Activated T-cell treated with anti-CD3 and anti-CD28 coated beads for 4 hours (primary cell): ENCODE measurements at places on chromosomes 12 and 14.

GRCh38 chr12:96770219-96771102 is 136.6 kb upstream of the NEDD1 start:
- DNase-seq: no peak

- no peak for DNase-seq
Measured at GRCh38 chr14:34220378-34220706, 241.7 kb downstream of the SPTSSA start.

- no peak for DNase-seq
Measured at GRCh38 chr14:97253756-97254155, 456.6 kb downstream of the VRK1 start.

GRCh38 chr12:100956311-100956852 is 161.8 kb downstream of the ANO4 start:
- no peak for DNase-seq

DNA sequence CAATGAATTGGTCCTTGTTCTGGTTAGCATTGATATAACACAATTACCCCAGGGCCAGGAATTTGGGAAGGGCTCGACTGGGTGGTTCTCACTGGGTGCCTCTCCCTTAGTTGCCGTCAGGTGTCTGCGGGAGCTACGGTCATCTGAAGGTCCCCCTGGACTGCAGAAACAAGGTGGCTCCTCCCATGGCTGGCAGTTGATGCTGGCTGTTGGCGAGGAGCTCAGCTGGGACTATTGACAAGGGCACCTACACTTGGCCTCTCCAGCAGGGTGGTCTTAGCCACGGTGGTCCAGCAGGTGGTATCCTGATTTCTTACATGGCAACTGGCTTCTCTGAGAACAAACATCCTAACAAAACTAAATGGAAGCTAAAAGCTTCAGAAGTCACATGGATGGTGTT is 41.0 kb upstream of the RGS6 start:
- DNase-seq: no peak

DNA sequence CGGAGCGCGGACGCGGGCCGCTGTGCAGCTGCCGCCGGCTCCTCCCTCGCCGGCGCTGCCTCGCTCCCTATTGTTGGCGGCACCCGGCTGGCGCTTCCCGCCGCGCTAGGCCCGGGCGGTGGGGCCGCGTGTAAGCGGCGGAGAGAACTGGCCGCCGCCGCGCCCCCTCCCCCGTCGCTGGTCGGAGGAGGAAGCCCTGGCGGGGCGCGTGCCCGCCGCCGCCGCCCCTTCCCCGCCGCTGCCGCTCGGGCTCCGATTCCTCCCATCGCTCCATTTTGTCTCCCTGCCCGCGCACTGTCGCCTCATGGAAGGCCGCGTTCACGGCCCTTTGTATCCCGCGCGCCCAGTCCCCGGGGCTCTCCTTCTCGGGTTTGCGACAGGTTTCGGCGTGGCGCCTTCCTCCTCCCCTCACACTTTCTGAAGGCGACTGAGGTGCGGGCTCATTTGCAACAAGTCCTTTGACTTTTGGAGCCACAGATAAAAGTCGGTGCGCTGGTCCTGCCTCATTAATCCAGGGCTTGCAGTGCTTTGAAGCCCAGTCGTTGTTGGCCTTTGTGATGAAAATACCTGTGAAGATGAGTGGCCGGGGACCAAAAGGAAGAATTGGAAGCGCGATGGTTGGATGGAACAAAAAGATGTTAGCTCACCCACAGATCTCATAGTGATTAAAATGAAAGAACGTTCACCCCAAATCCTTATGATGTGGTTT is 707 bp downstream of the CPSF6 start:
- peak; percentile 26 for DNase-seq

DNA sequence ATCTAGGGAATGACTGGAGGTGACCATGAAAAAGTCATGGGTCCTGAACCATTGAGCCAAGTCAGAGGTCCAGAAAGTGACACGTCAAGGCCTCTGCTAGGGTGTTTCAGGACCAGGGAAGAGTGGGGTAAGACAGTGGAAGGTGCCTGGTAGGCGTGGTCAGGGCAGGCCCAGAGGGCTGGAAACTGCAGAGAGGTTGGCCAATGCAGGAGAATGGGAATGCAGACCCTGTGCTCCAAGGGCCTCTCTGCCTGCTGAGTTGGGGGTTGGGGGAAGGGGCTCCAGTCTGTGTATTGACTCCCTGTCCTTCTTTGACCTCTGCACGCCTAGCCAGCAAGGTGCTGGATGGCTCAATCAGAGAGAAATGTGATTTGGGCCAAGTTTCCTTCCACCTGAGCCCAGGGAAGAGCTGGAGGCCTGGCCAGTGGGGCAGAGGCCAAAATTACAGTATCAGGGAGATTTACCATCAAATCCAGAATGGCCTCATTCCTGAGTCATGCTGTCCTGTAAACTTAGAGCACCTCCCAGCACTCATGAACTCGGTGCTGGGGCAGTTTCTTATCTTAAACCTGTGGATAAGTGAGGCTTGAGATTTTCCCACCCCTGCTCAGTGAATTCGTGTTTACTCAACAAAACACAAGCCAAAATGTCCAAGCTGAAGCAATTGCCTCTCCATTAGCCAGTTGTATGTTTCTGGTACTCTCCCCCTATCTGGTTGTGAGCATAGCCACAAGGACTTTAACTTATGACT is 24.4 kb downstream of the IRF2BPL start:
- DNase-seq: no peak

GRCh38 chr12:58809064-58809607 is 111.2 kb downstream of the LRIG3 start:
- no peak for DNase-seq

DNA sequence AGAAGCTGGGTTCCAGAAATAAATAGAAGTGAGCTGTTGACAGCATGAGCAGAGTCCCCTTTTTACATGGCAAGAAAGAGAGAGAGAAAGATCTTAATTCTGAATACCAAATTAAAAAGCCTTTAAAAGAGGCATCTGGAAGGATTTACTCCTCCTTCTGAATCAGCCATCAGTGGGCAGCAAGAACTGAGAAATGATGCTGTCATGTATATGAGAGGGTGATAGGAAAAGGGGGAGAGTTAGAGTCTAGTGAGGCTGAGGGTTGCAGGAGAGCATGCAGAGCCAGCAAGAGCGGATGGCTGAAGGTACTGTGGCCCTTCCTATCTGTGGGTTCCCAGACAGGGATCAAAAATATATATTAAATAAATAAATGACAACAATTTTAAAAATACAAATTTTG is 34.5 kb upstream of the GNG2 start:
- no peak for DNase-seq

DNA sequence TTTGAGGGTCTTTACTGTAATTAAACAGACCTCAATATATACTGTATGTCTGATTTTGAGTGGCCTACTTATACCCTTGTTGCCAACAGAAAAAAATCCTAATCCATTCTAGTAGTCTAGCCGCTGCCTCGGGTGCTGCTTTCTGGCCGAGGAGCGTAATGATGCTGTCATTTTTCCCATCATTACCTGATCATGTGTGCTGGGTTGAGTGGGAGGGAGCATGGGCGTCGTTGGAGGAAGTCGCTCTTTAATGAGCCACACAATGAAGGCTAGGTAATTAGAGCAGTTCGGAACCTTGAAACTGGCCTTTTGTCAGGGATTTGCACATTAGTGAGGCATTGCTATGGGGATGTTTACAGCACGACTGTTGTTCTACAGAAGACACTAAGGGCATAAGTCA is 76.1 kb upstream of the RFX4 start:
- no peak for DNase-seq

DNA sequence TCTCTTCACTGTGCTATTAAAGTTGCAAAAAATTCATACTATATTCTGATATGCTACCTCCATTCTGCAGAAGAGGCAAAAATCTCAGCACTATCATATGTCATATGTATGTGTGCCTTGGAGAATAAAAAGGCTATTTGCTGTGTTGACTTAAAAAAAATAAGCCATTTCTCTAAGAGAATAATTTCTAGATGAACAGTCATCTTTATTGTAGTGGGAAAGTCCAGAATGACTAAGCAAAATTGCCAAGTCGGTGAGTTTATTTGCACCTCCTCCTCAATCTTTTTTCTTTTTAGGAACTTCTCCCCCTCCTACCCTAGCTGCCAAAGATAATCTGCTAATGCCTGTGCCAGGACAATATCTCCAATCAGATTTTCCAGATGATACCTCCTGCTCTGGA is 353.8 kb upstream of the FAR2 start:
- no peak for DNase-seq

DNA sequence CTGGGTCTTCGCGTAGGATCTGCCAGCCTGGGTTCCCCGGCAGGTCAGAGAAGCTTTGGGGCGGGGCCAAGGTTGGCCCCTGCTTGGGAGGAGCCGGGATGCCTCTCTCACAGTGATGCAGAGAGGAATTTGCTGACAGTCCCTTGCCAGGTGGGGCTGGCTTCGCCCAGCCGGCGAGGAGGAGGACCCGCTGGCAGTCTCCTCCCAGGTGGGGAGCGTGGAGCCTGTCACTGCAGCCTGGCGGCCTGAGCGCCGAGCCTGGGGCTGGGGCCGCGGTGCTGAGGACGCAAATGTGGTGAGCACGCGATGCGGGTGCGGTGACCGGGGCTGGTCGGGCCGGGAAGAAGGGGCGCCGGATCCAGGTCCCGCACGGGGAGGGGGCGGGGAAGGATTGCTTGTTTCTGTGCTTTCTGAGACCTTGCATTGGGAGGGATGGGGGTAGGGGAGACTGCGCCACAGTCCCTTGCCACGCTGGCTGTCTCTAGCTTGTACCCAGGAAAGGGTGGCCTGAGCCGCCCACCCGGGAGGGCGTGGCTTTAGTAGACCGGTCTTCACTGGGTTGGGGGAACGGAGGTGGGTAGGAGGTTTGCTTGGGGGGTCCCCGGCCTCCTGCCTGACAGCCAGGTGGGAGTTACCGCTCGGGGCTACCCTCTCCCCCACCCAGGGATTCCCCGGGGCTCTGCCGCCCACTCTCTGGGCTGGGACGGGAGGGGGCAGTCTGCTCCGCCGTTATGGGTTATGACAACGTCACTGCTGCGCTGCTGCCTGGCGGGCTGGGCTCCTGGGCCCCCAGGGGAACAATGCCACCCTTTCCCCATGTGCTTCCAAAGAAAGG is at the start of gene TMEM63C:
TSS of gene TMEM63C (plus strand) at position 196 of the 835 bp plus-strand sequence. CDS start 37,016 bp downstream, outside the sequence.
- DNase-seq: peak; percentile 30

DNA sequence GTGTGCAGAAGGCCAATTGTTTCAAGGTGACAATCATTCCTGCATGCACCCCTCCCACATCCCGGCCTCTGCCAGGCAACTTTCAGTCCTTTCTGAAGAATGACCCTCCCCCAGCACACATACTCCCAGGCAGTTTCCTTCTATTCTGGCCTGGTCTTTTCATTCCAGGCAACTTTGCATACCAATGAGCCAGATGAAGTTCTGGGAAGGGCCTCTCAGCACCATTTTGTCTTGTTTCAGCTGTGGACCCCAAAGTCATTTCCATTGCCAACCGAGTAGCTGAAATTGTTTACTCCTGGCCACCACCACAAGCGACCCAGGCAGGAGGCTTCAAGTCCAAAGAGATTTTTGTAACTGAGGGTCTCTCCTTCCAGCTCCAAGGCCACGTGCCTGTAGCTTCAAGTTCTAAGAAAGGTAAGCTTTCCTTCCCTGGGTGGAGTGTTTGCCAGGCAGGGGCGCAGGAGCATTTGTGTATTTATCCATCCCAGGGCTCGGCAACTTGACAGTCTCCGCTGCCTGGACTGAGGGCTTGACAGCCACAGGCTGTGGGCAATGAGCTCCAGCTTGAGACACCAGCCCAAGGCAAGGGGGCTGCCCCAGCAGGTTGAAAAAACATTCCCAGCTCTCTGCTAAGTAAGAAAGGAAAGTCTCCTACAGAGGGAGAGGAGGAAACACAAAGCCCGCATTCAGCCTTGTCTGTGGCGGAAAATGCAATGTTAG is 16.4 kb downstream of the BCL2L14 start:
- no peak for DNase-seq
